ENCODE measurements at places on chromosomes 6 and 20.

GRCh38 chr6:130929036-130929678 is 102.0 kb downstream of the SMLR1 start:
- no peak for DNase-seq

DNA sequence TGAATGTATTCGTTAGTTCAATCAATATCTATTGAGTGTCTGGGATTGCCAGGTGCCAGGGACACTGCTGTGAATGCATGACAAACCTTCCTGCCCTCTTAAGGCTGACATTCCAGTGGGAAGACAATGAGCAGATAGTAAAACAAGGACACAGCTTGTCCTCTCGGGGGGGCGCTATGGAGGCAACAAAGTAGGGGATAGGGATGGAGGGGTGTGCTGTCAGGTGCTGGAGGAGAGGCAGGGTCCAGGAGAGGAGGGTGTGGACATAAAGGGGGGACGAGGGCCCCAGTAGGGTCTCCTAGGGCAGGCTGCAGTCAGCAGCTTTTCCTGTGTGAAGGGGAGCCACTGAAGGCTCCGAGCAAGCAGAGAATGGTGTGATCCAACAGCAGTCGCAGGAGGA is 198.2 kb upstream of the PDE10A start:
- no peak for DNase-seq

- no peak for DNase-seq
Observed at GRCh38 chr6:25112322-25112773, 166.8 kb upstream of the CARMIL1 start.

- DNase-seq, result no peak
Observed at GRCh38 chr6:130600880-130601341, 226.3 kb upstream of the SMLR1 start.

GRCh38 chr6:138419766-138420165 is 15.7 kb downstream of the HEBP2 start:
- DNase-seq, result no peak

GRCh38 chr20:24789877-24790276 is 159.2 kb upstream of the CST7 start:
- no peak for DNase-seq

DNA sequence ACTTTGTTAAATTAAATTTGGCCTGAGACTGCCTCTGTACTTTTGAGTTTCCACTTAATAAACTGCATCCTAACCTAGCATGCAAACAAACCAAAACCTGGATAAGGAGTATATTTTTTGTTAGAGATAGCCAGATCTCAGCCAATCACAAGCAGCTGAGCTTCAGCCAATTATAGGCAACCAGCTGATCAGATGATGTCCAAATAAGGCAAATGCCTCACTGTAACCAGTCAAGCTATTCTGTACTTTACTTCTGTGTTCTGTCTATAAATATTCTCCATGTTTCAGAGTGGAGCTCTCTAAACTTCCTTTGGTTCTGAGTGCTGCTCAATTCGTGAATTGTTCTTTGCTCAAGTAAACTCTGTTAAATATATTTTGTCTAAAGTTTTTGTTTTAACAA is 194.6 kb upstream of the RGS17 start:
- no peak for DNase-seq

DNA sequence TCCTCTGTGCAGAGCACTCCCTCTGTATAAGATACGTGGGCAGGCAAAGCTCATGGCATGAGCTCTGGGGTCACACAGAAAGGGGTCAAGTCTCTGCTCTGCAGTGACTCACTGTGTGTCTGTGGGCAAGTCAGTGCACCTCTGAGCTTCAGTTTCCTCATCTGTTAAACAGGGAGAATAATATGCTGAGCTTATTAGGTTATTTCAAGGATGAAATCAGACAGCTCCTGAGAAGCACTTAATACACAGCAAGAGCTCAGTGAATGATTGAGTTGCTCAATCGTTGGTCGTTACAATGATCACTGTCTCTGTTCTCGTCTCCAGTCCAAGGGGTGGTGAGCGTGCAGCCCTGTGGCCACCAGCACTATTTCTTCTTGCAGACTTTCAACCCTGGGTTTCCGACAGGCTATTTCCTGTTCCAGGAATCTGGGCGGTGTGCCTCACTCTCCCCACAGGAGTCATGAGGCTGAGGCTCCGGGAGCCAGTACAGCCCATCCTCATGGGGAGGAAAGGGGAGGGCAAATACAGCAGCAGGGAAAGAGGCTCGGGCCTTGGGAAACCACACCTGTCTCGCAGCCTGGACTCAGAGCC is 28.9 kb downstream of the KIAA1755 start:
- no peak for DNase-seq

DNA sequence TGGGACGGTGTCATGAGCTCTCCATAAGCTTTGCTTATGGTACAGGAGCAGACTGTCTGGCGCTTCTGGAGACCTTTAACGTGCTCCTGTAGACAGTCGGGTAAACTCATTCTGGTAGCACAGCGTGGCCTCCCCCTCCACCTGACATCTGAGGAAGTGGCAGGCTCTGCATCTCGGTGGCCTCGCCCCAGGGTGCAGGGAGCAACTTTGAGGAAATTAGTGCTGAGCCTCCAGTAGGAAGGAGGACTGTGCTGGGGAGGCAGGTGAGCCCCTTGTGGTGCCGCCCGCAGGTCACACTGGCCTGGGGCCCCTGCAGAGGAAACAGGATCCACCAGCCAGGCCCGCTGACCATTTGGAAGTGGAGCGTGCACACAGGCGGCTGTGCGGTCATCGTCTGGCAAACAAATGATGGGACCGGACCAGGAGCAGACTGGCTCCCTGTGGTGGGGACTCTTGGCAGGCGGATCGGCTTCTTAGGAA is 57.9 kb downstream of the SYNJ2 start:
- no peak for DNase-seq

DNA sequence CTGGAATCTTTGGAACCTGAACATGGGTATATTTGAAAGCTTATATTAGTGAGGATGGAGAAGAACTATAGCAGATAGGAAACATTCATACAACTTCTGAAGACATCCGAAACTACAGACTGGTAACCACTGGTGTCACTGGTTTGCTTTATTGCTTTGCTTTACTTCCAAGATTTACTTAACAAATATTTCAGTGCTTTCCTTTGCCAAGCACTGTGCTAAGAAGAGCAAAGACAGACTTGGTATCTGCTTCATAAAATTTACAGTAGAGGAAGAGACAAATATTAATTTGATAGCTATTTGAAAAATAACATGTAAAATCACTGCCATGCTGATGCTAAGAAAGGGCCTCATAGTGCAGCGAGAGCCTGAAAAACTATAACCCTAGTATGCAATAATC is 1.8 kb downstream of the TPD52L1 start:
- no peak for DNase-seq

DNA sequence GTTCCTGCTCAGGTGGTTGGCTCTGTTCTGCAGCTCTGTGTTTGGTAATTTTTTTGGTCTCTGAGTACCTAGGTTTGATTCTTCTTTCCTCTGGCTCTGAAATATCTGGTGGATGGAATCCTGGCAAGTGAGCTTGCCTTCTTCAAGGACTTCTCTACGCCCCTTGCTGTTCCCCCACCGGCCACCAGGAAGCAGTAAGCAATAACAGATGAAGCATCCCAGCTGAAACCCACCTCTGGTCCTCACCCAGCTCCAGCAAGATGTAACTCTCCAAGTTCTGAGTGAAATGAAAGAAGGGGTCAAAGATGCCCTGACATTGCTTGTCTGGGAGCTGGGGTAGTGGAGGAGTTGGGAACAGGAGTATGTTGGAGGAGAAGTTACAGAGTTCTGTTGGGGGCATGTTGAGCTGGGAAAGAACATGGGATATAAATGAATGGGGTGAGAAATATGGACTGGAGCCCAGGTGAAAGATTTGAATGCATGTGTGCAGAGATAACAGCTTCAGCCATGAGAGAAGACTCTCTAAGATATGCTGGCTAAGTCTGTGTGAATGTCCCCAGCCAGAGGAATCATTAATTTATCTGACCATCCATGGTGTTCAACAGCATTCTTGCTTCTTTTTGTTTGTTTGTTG is 51.3 kb upstream of the GLP1R start:
- DNase-seq, result peak; percentile 19

DNA sequence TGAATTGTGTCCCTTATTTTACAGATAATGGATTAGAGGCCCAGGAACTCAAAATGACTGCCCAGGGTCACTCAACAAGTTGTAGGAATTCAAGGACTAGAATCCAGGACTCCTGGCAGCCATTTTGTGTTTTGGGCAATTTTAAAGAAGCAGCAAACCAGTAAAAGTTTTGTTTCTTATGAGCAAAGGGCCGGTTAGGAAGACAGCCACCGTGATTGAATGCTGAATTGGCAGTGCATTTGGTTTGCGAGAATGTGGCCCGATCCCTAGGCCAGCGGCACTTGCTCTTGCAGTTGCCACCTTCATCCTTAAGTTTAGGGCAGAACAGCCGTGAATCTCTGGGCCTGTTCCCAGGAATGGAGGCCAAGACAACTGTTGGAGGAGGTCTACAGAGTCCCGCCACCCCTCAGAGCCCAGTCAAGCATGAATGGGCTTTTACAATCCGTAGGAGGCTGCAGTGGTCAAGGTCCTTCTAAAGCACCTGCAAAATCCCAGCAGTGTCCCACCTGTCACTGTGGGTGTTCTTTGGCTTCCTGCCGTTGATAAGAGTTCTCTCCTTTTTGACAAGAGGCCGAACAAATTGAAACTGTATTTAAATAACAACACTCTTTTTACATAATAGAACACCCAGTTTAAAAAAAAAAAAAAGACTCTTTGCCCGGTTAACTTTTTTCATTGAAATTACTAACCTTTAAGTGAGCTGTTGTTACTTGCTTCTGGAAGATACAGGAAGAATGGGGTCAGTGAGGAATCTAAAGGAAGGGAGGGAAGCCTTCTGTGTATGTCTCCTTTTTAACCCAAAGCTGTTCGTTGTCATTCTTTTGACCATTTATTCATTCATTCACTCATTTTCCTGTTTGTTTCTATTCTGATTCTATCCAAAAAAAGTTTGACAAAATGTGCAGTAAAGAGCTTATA is 68.7 kb downstream of the PHACTR2 start:
- no peak for DNase-seq

DNA sequence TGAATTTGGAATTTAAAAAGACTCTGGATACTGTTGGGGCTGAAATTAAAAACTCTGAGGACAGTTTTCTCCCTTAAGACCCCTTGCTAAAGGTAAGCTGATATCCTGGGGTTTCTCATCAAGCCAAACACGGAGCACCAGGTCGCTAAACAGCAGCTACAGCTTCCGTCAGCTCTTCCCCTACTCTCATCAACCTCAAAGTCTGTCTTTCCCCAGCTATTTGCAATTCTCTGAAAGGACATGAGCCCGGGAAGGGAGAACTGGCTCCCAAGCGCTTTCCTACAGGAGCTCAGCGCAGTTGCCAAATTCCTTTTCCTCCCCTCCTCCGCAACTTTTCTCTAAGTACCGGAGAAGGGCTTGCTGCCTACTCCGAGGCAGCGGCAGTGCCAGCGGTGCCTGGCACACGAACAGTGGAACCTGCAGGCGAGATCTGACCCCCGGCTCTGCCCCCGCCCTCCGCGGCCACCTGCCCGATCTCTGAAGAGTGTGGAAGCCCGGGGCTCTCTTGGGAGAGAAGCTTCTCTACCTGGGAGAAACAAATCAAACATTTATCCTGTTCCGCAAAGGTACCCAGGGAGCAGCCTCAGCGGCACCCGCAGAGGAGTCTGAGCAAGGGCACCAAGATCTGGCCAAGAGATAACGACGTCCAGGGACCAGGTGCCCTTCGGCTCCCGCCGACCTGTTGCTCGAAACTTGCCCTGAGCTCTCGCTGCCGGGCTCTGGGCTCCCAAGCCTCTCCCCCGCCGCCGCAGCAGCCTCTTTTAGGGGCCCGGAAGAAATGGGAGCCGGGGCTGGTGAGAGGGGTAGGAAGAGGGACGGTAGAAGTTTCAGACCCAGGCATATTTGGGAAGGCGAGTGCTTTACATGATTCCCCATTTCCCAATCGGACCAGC is 2.2 kb downstream of the CBLN4 start:
- no peak for DNase-seq

DNA sequence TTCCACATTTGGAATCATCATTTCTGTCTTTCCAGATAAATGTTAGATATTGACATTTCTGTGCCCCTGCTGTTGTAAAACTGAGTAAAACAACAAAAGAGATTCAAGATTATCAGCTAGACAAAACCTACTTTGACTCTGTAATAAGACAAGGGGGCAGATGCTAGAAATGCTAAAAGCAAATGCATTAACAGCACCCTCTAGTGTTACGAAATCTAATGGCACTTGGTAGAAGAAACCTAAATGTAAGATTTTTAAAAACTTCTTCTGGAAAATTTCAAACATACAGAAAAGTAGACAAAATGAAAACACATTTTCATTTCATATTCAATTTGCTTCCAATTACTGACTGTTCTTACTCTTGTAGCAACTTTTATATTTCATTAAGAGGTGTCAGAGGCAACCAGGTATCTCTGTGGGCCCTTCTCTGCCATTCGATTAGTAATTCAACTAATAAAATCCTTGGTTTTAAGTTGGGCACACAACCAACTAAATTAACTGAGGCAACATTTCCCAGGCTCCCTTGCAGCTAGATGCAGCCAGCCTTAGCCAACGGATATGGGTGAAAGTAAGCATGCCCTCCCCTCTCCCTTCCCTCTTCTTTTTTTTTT is 45.0 kb downstream of the SLC23A2 start:
- no peak for DNase-seq

- no peak for DNase-seq
Observed at GRCh38 chr6:167404385-167405049, 79.6 kb downstream of the TTLL2 start.

GRCh38 chr6:43865086-43865485 is 95.1 kb downstream of the VEGFA start:
- no peak for DNase-seq

- DNase-seq, result no peak
Observed at GRCh38 chr6:21431526-21431925, 162.0 kb upstream of the SOX4 start.

- no peak for DNase-seq
Observed at GRCh38 chr6:82984720-82985119, 80.9 kb downstream of the UBE3D start.

Data from activated naive CD8-positive, alpha-beta T cell treated with anti-CD3 and anti-CD28 coated beads, Interleukin-2, amount 50 U/mL, for 16 hours (primary cell).